Keratinocyte (primary cell): ENCODE measurements at places on chromosomes 6 and 20.

DNA sequence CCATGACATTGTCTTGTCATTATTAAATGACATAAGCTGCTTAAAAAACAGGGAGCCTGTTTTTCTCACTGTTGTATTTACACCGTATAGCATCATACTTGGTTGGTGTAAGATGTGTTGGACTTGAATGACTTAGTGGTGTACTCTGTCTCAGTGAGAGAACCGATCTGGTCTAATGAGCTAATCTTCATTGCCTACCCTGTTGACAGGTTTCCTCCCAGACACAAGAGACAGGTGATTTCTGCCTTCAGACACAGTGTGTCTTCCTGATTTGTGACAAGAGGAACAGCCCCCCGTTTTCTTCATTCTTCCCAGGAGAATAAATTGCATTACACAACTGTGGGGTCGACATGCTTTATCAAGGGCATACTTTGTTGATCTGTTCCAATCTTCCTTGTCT is 137.2 kb upstream of the ID4 start:
- H3K4me3 ChIP-seq: no peak overlapping the region
- H3K36me3 ChIP-seq: no peaks in the 10 kb centered on the region
- H3K27me3 ChIP-seq: no peaks in the 10 kb centered on the region

DNA sequence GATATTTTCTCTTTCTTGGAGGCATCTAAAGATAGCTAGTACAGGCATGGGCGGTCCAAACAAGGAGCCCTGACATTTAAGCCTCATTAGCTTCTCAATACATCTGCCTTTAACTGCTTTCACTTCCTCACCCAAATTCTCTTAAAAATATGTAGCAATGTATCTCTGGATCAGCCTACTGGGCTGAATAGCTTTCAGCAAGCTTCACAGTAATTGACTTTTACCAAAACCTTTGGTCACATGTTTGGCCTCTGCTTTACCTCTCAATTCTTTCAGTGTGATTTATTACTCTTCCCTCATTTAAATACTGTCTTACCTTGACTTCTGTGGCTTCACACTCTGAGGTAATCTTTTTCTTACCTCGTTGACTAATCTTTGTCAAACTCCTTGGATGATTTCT is 1618.1 kb downstream of the GRIK2 start:
- H3K27ac ChIP-seq: no peak overlapping the region
- no peaks in the 10 kb centered on the region for H3K36me3 ChIP-seq
- DNase-seq: no peak
- H3K4me3 ChIP-seq: no peak overlapping the region
- H3K27me3 ChIP-seq: no peaks in the 10 kb centered on the region
- no peaks in the 10 kb centered on the region for H3K4me1 ChIP-seq

- H3K4me3 ChIP-seq: no peak overlapping the region
- no peaks in the 10 kb centered on the region for H3K36me3 ChIP-seq
- no peak for DNase-seq
- no peaks in the 10 kb centered on the region for H3K27me3 ChIP-seq
Measured at GRCh38 chr6:106039897-106040592, 46.1 kb upstream of the PRDM1 start.

- H3K4me1 ChIP-seq: peaks cover 24% of the 10 kb centered on the region
- no peak for DNase-seq
- H3K27ac ChIP-seq: peak overlapping the region; percentile 46
- no peaks in the 10 kb centered on the region for H3K27me3 ChIP-seq
- H3K36me3 ChIP-seq: peaks cover 4% of the 10 kb centered on the region
Measured at GRCh38 chr6:35044145-35044745, 96.9 kb downstream of the TCP11 start.

DNA sequence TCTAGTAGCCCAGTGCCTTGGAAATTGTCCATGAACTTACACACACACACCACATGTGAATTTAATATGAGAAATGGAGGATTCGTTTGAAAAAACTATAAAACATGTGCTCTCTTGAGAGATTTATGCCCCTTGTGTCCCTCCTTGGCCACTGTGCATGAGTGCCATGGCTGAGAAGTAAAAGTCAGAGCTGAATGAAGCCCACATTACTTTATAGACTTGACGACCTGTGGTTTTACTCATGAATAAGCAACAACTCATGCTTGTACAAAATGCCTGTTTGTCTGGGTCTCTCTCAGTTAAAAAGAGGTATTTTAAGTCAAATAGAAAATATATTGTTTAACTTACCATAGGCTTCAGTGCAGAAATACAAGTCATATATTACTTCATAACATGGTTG is 102.7 kb downstream of the KCNQ5 start:
- H3K4me3 ChIP-seq: no peak overlapping the region
- no peak overlapping the region for H3K27ac ChIP-seq
- DNase-seq: no peak
- no peaks in the 10 kb centered on the region for H3K27me3 ChIP-seq
- peaks cover 2% of the 10 kb centered on the region for H3K4me1 ChIP-seq
- H3K36me3 ChIP-seq: no peaks in the 10 kb centered on the region

- peak overlapping the region; percentile 74 for H3K27ac ChIP-seq
- H3K27me3 ChIP-seq: no peaks in the 10 kb centered on the region
- peaks cover 69% of the 10 kb centered on the region for H3K4me1 ChIP-seq
- no peak overlapping the region for H3K4me3 ChIP-seq
Measured at GRCh38 chr6:105591053-105591452, 188.2 kb upstream of the PREP start.

- no peak overlapping the region for H3K4me3 ChIP-seq
- no peaks in the 10 kb centered on the region for H3K27me3 ChIP-seq
Measured at GRCh38 chr6:152184917-152185574, 377.6 kb downstream of the ESR1 start.

- no peaks in the 10 kb centered on the region for H3K36me3 ChIP-seq
- H3K4me3 ChIP-seq: no peak overlapping the region
- no peak for DNase-seq
- H3K27ac ChIP-seq: no peak overlapping the region
- no peaks in the 10 kb centered on the region for H3K27me3 ChIP-seq
- no peaks in the 10 kb centered on the region for H3K4me1 ChIP-seq
Measured at GRCh38 chr6:167734662-167735083, 92.0 kb upstream of the AFDN start.

- no peaks in the 10 kb centered on the region for H3K36me3 ChIP-seq
- DNase-seq: no peak
- H3K27ac ChIP-seq: no peak overlapping the region
- H3K4me1 ChIP-seq: no peaks in the 10 kb centered on the region
Measured at GRCh38 chr20:36228770-36229169, 7.5 kb upstream of the AAR2 start.

GRCh38 chr20:23585449-23585807 is 17.1 kb upstream of the CST9L start:
- H3K36me3 ChIP-seq: no peaks in the 10 kb centered on the region
- H3K27ac ChIP-seq: no peak overlapping the region
- no peak overlapping the region for H3K4me3 ChIP-seq
- no peak for DNase-seq
- H3K4me1 ChIP-seq: peaks cover 43% of the 10 kb centered on the region
- no peaks in the 10 kb centered on the region for H3K27me3 ChIP-seq

DNA sequence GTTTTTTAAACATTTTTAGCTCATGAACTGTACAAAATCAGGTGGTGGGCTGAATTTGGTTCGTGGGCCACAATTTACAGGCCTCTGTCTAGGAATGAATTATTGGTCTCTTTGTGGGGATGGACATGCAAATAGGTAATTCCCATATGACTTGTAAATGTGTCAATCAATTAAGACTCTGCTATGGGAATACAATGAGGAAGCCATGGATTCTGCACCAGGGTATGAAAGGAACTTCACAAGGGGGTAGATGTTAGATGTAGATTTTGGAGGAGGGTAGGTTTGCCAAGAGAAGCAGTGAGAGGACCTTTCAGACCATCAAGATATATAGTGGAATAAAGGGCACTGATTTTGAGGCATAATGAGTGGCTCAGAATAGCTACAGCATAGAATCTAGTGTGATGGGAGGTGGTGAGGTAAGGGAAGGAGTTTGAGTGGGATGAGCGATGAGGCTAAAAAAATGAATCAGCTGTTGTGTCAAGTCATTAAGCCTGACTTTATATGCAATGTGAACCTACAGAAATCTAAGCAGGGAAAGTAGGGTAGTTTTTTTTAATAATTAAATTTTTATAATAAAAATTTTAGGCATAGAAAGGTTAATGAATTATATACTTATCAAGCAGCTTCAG is 32.6 kb upstream of the RNF182 start:
- H3K4me3 ChIP-seq: no peak overlapping the region
- DNase-seq: no peak
- H3K27ac ChIP-seq: no peak overlapping the region
- peaks cover 9% of the 10 kb centered on the region for H3K27me3 ChIP-seq
- H3K36me3 ChIP-seq: no peaks in the 10 kb centered on the region

GRCh38 chr6:19860235-19860877 is 23.2 kb downstream of the ID4 start:
- H3K4me1 ChIP-seq: no peaks in the 10 kb centered on the region
- H3K27me3 ChIP-seq: no peaks in the 10 kb centered on the region
- no peak for DNase-seq
- no peaks in the 10 kb centered on the region for H3K36me3 ChIP-seq
- no peak overlapping the region for H3K27ac ChIP-seq
- no peak overlapping the region for H3K4me3 ChIP-seq

GRCh38 chr20:35200267-35200666 is 26.2 kb upstream of the MMP24 start:
- no peaks in the 10 kb centered on the region for H3K36me3 ChIP-seq
- H3K4me1 ChIP-seq: peaks cover 3% of the 10 kb centered on the region
- no peak overlapping the region for H3K4me3 ChIP-seq
- H3K27me3 ChIP-seq: no peaks in the 10 kb centered on the region
- no peak for DNase-seq

DNA sequence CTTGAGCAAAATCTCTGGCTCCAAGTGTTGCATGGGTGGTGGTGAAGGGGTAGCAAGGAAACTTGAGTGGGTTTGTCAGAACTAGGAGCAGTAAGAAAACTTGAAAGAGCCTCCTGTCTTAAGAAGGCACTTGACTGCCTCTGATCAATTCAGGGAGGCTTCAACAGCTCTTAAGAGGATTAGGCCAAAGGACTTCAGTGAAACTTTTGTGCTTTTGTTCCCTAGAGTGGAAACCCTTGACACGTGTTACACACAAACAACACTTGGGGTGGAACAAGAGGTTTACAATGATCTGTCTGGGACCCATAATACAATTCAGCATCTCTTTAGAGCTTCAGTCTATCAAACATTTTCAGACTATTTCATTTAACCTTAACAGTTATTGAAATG is 80.1 kb upstream of the ARMC2 start:
- H3K36me3 ChIP-seq: no peaks in the 10 kb centered on the region
- no peaks in the 10 kb centered on the region for H3K4me1 ChIP-seq
- no peak for DNase-seq
- no peak overlapping the region for H3K4me3 ChIP-seq
- no peak overlapping the region for H3K27ac ChIP-seq
- peaks cover 4% of the 10 kb centered on the region for H3K27me3 ChIP-seq

GRCh38 chr20:44405257-44405656 is 49.8 kb downstream of the HNF4A start:
- no peak for DNase-seq
- H3K27ac ChIP-seq: no peak overlapping the region
- H3K27me3 ChIP-seq: no peaks in the 10 kb centered on the region
- no peaks in the 10 kb centered on the region for H3K36me3 ChIP-seq
- peaks cover 28% of the 10 kb centered on the region for H3K4me1 ChIP-seq

DNA sequence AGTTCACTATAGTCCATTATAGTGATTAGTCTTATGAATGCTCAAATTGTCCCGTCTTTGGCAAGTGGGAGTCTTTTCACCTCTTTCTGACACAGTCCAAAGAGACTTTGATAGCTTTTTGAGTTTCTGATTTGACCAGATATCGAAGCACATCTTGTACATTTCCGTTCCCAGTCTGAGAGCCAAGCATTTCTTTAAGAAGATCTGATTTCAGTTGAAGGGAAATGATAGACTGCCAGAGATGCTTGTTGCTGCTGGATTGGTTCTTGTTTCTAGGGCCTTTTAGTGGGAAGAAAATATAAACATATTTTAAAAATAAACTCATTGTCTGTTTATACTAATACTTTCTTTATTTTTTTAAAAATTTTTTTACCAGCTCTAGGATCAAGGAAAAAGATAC is 54.1 kb upstream of the IER3 start:
- no peaks in the 10 kb centered on the region for H3K36me3 ChIP-seq
- H3K4me3 ChIP-seq: no peak overlapping the region
- H3K27ac ChIP-seq: no peak overlapping the region
- no peak for DNase-seq
- H3K27me3 ChIP-seq: no peaks in the 10 kb centered on the region

DNA sequence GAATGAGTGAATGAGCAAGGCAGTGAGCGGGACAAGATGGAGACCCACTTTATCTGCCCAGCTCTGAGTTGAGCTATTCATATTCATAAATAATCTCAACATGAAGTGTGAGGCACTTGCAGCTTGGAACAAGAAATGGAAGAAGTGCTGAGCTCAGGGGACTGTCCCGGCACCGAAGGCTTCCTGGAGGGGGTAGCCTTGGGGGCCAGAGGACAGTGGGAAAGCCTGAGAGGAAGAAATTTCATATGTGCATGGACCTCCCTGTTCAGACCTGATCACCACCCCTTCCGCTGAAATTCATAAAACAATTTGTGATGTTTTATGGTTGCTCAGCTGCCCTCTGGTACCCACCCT is 103.2 kb downstream of the TOX2 start:
- H3K27ac ChIP-seq: no peak overlapping the region
- no peak for DNase-seq
- no peak overlapping the region for H3K4me3 ChIP-seq
- H3K27me3 ChIP-seq: peaks cover 12% of the 10 kb centered on the region

DNA sequence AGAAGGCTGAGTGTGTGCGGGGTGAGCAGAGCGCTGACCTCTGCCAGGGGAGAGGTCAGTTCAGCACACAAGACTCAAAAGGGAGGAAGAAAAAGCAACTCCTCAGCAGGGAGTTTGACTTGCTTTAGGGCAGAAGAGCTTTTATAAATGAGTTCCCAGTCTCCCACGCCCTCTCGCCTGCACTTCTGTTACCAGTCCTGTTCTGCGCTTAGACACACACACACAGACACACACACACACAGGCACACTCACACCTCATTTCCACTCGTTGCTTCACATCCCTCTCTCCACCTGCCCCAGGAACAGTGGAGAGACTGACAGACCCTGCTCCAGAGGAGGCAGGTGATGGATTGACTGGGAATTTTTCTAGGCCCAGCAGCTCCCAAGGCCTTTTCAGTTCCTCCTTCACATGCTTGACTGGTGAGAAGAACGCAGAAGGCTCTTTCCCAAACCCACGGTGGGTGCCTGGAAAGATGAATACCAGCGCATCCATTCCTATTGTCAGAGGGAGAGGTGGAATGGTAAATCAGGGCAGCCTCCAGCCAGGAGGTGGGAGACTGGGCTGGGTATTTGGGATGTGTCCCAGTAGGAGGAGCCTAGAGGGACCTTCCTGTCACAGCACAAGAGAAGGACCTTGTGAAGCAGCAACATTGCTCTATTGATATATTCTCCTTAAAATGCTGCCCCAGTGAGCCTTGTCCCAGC is 43.7 kb downstream of the JAG1 start:
- H3K27me3 ChIP-seq: no peaks in the 10 kb centered on the region
- H3K36me3 ChIP-seq: no peaks in the 10 kb centered on the region
- H3K27ac ChIP-seq: no peak overlapping the region
- peaks cover 52% of the 10 kb centered on the region for H3K4me1 ChIP-seq
- DNase-seq: no peak
